ENCODE measurements at places on chromosomes 3 and 15.

GRCh38 chr3:160398820-160399124 is 253 bp downstream of the IFT80 start:
- peaks cover 34% of the 10 kb centered on the region for H3K36me3 ChIP-seq
- H3K4me3 ChIP-seq = peak overlapping the region; percentile 91
- no peak for DNase-seq
- peaks cover 44% of the 10 kb centered on the region for H3K4me1 ChIP-seq
- peak overlapping the region; percentile 99 for H3K27ac ChIP-seq

GRCh38 chr15:87938031-87938430 is 318.5 kb downstream of the NTRK3 start:
- no peaks in the 10 kb centered on the region for H3K4me1 ChIP-seq
- DNase-seq = no peak
- H3K4me3 ChIP-seq = no peak overlapping the region
- H3K27me3 ChIP-seq = peaks cover 4% of the 10 kb centered on the region
- H3K36me3 ChIP-seq = no peaks in the 10 kb centered on the region

- DNase-seq = no peak
- peaks cover 59% of the 10 kb centered on the region for H3K36me3 ChIP-seq
- no peaks in the 10 kb centered on the region for H3K27me3 ChIP-seq
Observed at GRCh38 chr3:44802011-44802410, 40.4 kb downstream of the KIF15 start.

GRCh38 chr3:192651836-192652512 is 75.4 kb downstream of the FGF12 start:
- no peaks in the 10 kb centered on the region for H3K27me3 ChIP-seq
- H3K4me3 ChIP-seq = no peak overlapping the region
- DNase-seq = no peak
- H3K27ac ChIP-seq = no peak overlapping the region

DNA sequence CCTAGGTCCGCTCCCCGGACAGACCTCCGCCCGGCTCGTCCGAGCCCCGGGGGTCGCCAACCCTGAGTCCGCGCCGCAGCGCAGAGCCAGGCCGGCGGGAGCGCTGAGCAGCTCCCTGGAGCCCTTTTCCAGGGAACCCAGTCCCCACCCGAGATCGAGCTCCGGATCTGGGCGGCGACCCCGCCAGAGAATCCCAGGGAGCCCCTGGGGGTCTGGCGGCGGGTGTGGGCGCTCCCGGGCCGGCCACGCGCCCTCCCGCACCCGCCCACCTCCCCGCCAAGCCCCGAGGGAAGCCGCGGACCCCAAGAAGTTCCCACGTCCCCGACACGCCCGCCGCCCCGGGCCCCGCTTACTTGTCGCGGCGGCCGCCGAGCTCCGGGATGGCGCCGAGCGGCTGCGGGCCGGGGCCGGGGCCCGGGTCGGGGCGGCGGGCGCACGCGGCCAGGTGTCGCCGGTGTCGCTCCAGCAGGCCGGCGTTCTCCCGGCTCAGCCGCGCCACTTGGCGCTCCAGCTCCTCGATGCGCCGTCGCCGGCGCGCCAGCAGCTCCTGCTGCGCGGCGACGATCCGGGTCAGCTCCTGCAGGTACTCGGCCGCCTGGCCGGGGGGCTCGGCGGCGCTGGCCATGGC is 137.7 kb downstream of the NUP210 start:
- peaks cover 89% of the 10 kb centered on the region for H3K27me3 ChIP-seq
- peak; percentile 25 for DNase-seq
- peaks cover 11% of the 10 kb centered on the region for H3K4me1 ChIP-seq
- no peak overlapping the region for H3K27ac ChIP-seq
- peaks cover 10% of the 10 kb centered on the region for H3K36me3 ChIP-seq

GRCh38 chr3:142844339-142844977 is 44.4 kb downstream of the PCOLCE2 start:
- no peak overlapping the region for H3K27ac ChIP-seq
- no peak overlapping the region for H3K4me3 ChIP-seq
- no peak for DNase-seq
- H3K36me3 ChIP-seq = no peaks in the 10 kb centered on the region
- peaks cover 6% of the 10 kb centered on the region for H3K27me3 ChIP-seq

GRCh38 chr3:196423044-196423781 is 9.0 kb downstream of the UBXN7 start:
- H3K4me3 ChIP-seq = no peak overlapping the region
- H3K4me1 ChIP-seq = no peaks in the 10 kb centered on the region
- no peak overlapping the region for H3K27ac ChIP-seq
- H3K36me3 ChIP-seq = peaks cover 15% of the 10 kb centered on the region
- DNase-seq = no peak

GRCh38 chr3:124246376-124246775 is 254.5 kb upstream of the ROPN1 start:
- no peaks in the 10 kb centered on the region for H3K36me3 ChIP-seq
- no peaks in the 10 kb centered on the region for H3K4me1 ChIP-seq
- H3K27ac ChIP-seq = no peak overlapping the region
- no peak for DNase-seq

DNA sequence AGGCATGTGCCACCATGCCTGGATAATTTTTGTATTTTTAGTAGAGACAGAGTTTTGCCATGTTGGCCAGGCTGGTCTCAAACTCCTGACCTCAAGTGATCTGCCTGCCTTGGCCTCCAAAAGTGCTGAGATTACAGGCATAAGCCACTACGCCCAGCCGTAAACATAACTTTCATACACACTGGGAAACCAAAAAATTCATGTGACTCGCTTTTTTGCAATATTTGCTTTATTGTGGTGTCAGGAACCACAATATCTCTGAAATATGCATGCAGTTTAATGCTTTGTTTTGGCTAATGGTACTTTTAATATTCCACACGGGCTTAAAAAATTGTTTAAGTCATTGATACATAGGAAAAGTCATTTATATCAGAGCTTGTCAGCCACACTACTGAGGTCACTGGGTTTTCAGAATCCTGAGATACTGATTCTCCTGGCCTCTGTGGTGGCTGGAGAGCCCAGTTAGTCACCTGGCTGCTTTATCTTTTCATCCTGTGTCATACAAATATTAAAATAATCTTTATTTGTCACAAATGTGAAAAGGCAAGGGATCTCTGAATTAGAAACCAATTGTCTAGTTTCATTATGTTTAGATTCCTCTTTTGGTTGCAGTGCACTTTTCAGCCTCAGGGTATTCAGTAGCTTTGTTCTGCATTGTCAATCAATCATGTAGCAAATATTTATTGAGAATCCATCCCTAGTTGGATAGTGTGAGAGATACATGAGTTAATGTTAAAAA is 10.0 kb downstream of the TMEM62 start:
- no peak overlapping the region for H3K4me3 ChIP-seq
- no peaks in the 10 kb centered on the region for H3K27me3 ChIP-seq
- H3K36me3 ChIP-seq = peaks cover 49% of the 10 kb centered on the region
- H3K4me1 ChIP-seq = peaks cover 17% of the 10 kb centered on the region
- no peak for DNase-seq

- no peaks in the 10 kb centered on the region for H3K27me3 ChIP-seq
- H3K4me1 ChIP-seq = no peaks in the 10 kb centered on the region
- H3K36me3 ChIP-seq = no peaks in the 10 kb centered on the region
- DNase-seq = no peak
- no peak overlapping the region for H3K27ac ChIP-seq
- H3K4me3 ChIP-seq = no peak overlapping the region
Observed at GRCh38 chr15:54206586-54207321, 228.5 kb downstream of the UNC13C start.

GRCh38 chr3:15420871-15421270 is 6.5 kb downstream of the METTL6 start:
- no peaks in the 10 kb centered on the region for H3K27me3 ChIP-seq
- H3K27ac ChIP-seq = no peak overlapping the region
- H3K36me3 ChIP-seq = peaks cover 38% of the 10 kb centered on the region
- H3K4me3 ChIP-seq = no peak overlapping the region
- DNase-seq = no peak

- H3K4me3 ChIP-seq = no peak overlapping the region
- no peaks in the 10 kb centered on the region for H3K36me3 ChIP-seq
- DNase-seq = no peak
- no peak overlapping the region for H3K27ac ChIP-seq
- H3K27me3 ChIP-seq = no peaks in the 10 kb centered on the region
- H3K4me1 ChIP-seq = no peaks in the 10 kb centered on the region
Observed at GRCh38 chr3:35446896-35447295, 192.4 kb upstream of the ARPP21 start.

GRCh38 chr3:12175844-12176453 is 17.2 kb upstream of the TIMP4 start:
- H3K27ac ChIP-seq = no peak overlapping the region
- H3K27me3 ChIP-seq = peaks cover 4% of the 10 kb centered on the region
- DNase-seq = peak; percentile 38
- no peaks in the 10 kb centered on the region for H3K4me1 ChIP-seq
- H3K4me3 ChIP-seq = no peak overlapping the region
